ENCODE measurements at places on chromosomes 7 and 10.

- no peak for DNase-seq
Observed at GRCh38 chr7:68247126-68247525, 1250.5 kb downstream of the TYW1 start.

DNA sequence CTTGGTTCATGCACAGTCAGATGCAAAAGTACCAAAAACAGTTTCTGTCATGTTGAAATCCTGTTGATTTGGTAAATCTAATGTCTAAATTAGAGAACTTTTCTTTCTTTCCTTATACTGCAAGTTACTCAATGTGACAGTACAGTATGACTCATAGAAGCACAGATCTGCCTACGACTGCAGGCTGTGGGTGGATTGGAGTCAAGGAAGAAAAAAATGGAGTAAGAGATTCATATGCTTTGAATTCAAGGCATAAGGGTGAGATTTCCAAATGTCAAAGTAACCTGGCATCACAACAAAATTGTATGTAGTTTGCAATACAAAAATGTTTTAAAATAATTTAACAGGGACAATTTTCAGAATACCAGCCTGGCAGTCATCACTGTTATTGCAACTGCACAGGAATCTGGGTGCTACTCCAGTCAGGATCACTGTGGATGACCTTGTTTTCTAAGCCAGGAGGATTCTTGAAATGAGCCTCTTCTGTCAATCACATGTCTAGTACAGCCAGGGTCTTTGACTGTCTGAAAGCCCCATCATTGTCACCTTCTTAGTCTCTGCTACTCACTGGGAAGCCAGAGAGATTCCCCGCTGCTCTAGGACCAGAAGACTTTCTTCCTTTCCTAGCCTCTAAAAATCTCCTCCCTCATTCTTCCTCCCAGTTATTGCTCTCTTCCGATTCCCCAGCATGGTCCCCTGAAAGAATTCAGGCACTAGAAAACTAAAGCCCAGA is 83.6 kb downstream of the CD36 start:
- peak; percentile 86 for DNase-seq

DNA sequence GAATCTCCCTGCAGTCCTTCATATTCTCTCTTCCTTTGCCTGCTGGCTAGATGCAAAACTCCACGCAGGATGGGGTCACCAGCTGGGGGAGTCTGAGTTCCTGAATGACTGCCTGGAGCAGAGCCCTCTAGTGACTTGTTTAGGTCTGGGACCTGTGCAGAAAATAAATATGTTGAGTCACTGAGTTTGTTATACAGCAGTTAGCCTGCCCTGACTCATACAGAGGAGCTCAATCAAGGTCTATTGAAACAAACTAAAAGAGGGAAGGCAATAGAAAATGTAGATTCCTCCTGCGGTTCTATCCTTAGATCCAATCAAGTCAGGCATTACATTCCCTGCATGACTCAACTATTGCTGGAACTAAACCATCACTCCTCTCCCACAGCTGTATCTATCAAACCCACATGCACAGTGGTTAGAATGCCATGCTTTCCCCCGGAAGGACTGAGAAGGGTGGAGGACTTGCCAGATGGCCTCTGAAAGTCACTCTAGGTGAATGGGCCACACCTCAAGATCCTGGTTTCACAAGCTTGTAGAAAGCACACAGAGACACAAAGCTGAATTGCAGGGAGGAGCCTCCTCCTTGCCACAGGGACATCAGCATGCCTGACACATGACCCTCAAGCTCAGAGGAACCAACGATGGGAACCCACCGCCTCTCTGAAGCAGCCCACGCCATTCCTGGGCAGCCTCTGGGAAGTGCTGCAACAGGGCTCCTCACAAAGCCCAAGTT is 73.9 kb downstream of the SH3PXD2A start:
- DNase-seq = peak; percentile 52

DNA sequence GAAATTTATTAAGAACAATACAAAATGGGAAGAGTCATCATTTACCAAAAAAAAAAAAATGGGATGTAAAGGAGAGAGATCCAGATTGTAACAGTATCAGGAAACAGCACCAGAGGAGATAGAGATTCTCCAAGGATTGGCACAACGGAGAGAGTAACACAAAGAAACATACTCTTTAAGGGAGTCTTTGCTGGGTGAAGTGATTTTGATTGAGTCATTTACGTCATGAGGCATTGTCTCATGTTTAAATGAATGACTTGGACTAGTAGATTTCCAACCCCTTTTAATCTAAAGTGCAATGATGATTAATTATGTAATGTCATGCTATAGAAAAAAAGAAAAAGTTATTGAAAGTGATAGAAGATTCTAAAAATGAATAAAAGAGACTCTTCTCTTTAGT is 68.8 kb downstream of the ITGB8 start:
- no peak for DNase-seq

GRCh38 chr7:196283-196682 is 3.9 kb downstream of the FAM20C start:
- no peak for DNase-seq

- no peak for DNase-seq
Observed at GRCh38 chr7:111408724-111409123, 153.6 kb downstream of the IMMP2L start.

GRCh38 chr7:127256041-127256725 is 3.4 kb upstream of the GRM8 start:
- DNase-seq = no peak

GRCh38 chr10:117519879-117520278 is 22.7 kb upstream of the EMX2 start:
- no peak for DNase-seq

DNA sequence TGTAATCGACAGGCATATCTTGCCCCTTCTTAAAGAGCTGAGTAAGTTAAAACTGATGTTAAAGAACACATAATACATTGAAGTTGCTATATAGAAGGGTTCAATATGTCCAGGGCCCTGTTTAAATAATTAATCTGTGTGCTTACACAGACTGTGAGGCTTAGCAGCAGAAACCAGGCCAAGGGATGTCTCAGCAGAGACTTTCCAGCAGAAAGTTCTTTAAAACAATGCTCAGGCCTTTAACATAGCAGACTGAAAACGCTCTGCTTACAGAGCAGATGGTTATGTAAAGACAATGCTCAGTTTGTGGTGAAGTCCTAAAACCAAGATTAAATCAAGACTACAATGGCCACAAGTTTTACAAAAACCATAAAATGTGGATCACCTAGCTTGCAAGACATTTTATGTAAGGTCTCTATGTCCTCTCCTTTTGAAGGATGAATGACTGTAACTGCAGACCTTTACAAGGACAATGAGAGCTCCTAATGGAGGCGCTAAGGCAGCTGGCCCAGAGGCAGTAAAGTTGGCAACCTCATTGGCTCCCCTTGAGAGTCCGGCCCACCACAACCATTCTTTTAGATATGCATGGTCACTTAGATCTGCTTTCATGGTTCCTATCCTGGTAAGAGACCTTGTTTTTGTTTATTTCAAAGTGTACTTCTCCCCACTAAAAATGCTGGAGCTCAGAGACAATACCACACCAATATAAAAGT is 56.3 kb downstream of the FZD1 start:
- no peak for DNase-seq

DNA sequence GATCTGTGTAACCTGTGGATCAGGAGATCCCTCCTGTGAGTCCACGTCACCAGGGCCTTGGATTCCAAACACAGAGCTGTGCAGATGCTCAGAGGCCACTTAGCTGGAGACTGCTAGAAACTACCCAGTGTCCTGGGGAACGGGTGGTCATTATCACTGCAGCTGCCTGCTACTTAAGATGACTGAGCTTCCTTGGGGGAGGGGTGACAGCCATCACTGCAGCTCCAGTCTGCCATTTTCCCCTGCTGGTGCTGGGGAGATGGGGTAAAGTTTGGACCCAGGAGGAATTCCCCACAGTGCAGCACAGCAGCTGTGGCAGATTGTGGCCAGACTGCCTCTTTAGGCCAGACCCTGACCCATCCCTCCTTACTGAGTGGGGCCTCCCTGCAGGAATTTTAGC is 78.8 kb upstream of the VOPP1 start:
- no peak for DNase-seq

GRCh38 chr7:30584965-30585364 is 9.7 kb upstream of the GARS1 start:
- no peak for DNase-seq

DNA sequence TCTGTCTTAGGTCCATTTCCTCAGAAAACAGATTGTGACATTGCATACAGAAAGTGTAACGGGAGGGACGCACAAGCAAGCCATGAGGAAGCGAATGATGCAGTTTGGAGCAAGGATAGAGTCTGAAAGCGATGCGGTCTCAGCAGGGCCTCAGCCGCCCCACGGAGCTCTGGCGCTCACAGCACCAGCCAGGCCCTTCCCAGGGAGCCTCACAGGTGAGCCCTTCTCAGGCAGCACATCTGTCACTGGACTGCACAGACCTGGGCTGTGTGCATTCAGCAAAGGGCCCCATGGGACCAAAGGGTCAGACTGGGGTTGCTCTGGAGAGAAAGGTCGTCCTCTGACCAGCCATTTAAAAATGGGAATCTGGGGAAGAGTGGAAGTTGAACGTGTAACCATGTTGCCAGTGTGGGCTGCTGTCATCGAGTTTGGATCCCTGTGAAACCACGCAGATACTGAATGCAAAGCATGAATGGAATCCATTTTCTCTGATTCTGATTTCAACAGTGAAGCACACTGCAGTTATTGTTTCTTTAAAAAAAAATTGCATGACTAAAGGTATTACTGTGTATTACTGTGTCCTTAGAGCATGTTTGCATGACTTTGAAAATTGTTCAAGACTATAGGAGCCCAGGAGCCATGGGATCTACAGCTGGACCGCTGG is 350.0 kb upstream of the AKR1E2 start:
- no peak for DNase-seq

DNA sequence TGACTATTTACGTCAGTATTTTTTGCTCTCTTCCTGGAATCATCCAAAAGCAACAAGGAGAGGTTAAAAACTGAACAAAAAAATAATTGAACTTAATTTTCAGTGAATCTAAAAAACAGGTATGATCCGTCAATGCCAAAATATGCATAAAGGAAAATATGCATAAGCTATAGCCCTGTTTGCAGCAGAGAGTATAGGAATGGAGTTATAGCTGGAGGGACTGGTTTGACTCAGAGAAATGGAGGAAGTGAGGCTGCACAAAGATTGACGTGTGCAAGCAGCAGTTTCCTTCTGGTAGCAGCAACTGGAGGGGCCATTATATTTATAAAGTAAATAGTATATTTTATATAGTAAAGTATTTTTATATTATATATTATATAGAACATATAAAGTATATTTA is 37.1 kb downstream of the GNG11 start:
- no peak for DNase-seq

DNA sequence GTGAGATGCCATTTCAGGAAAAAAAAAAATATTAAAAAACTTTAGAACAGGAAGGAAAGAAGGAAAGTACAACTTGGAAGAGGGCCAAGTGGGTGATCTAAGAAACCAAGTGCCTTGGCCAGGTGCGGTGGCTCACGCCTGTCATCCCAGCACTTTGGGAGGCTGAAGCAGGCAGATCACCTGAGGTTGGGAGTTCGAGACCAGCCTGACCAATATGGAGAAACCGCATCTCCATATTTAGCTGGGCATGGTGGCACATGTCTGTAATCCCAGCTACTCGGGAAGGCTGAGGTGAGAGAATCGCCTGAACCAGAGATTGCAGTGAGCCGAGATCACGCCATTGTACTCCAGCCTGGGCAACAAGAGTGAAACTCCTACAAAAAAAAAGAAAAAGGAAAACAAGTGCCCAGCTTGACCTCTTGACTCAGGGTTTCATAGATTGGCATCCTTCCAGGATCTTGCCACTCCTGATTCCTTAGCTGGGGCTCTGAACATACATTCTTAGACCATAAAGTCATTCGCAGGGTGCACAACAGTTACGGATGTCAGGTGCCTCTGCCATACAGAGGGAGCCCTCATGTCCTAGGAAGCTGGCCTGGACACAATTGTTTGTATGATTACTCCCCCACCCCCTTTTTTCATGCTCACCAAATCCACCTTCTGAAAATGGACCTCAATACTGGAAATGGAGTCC is 2.1 kb upstream of the GUSB start:
- no peak for DNase-seq

GRCh38 chr10:91163869-91164474 is 56.5 kb upstream of the PCGF5 start:
- peak; percentile 48 for DNase-seq

DNA sequence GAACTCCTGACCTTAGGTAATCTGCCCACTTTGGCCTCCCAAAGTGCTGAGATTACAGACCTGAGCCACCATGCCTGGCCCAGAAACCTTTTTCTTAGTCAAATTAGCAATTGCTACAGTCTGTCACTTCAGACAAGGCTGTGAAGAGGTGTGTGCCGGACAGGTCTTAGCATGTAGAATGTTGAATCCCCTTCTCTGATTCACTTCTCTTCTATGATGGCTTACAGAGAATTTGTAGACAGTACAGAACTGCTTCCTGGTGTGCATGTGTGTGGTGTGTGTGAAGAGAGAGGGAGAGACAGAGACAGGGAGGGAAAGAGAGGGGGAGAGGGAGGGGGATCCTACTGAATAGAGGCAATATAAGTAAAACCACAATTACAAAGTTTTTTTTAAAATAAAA is 150.4 kb downstream of the PARD3 start:
- no peak for DNase-seq

GRCh38 chr7:35019179-35019729 is 18.0 kb downstream of the DPY19L1 start:
- DNase-seq = no peak

DNA sequence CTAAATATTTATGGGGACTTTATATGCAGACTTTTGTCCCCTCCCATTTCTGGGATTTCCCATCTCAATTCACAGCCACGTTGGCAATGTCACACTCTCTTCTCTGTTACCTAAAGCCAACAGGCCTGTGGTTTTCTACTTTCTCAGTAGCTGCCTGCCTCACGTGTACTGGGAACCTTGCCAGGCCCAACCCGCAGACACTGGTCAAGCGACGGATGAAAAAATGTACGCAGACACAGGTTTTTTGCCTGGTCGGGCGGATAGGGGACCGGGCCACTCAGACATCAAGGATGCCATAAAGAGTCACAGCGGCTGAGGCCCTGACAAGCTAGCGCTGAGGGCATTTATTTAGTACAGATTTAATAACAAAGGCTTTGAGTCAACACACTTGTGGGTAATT is 204.4 kb upstream of the DPP6 start:
- no peak for DNase-seq

DNA sequence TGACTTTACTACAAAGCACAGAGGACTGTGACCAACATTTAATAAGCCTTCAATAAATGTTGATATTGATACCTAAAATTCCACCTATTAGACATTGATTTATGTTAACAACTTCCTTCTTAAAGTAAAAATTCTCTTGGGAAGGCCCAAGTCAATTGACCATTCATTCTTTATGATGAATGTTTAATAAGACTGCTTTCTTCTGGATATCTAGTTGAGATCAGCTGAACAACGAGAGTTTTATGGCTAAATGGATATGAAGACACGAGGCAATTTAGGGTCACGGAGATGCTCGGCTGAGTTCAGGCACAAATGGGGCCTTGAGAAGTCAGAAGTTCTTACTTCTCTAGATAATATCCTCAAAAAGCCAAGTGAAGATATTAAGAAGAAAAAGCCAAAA is 258.8 kb downstream of the FRMD4A start:
- DNase-seq = no peak

GRCh38 chr10:69650589-69651261 is 20.7 kb downstream of the FAM241B start:
- peak; percentile 19 for DNase-seq

- no peak for DNase-seq
Observed at GRCh38 chr7:157568106-157568769, 231.4 kb downstream of the DNAJB6 start.

GRCh38 chr10:49360271-49361177 is 35.4 kb downstream of the DRGX start:
- DNase-seq = no peak

GRCh38 chr10:101615525-101616116 is 27.5 kb downstream of the DPCD start:
- DNase-seq = no peak
